Activated naive CD4-positive, alpha-beta T cell treated with anti-CD3 and anti-CD28 coated beads, Interleukin-2, amount 50 U/mL, for 16 hours (primary cell): ENCODE measurements at places on chromosomes 7 and 10.

- DNase-seq, result no peak
Measured at GRCh38 chr7:43396187-43396740, 186.6 kb upstream of the STK17A start.

- DNase-seq, result no peak
Measured at GRCh38 chr7:47444376-47445098, 137.4 kb downstream of the TNS3 start.

- no peak for DNase-seq
Measured at GRCh38 chr7:27680610-27681009, 17.9 kb upstream of the HIBADH start.

DNA sequence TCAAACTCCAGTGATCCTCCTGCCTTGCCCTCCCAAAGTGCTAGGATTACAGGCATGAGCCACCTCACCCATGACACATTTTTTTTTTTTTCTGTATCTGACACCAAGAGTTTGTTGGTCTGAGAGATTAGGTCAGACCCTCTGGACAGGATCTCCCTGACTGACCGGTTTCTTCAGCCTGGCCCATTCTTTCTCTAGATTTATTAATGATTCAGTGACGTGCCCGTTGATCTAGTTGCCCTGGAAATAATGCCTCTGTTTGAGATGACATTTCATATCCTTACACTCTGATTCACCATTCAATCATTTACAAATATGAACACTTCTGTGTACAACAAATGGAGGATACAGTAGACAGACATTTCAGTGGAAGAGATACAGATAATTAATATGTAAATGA, 1.4 kb upstream of the ZNF212 start:
- DNase-seq, result no peak

- DNase-seq, result no peak
Measured at GRCh38 chr7:146539836-146540235, 423.2 kb downstream of the CNTNAP2 start.

GRCh38 chr7:158018098-158018762, 569.4 kb downstream of the PTPRN2 start:
- DNase-seq, result no peak
